ENCODE measurements at places on chromosomes 4 and X. TPM values are rescaled to one million over a fixed set of nuclear protein-coding genes. Genes with fewer than 3 reads are reported as not detected.

Gene NAT8L
- 2.1 TPM for polyA plus RNA-seq

Gene JCHAIN
- polyA plus RNA-seq: 0.72 TPM

Gene SLC10A4
- polyA plus RNA-seq: 0.61 TPM

Gene NLGN4X
- polyA plus RNA-seq: 2.2 TPM

Gene CFP
- 2.3 TPM for polyA plus RNA-seq

Gene NSDHL
- polyA plus RNA-seq: 15.0 TPM

Gene PCDH18
- 77.7 TPM for polyA plus RNA-seq

Gene CITED1
- 20.0 TPM for polyA plus RNA-seq

Gene PGRMC1
- 103 TPM for polyA plus RNA-seq

Gene NPY1R
- polyA plus RNA-seq: 13.4 TPM

Gene TMSB15C
- 4.9 TPM for polyA plus RNA-seq

Gene AMOT
- polyA plus RNA-seq: 34.9 TPM

Gene CORIN
- 1.3 TPM for polyA plus RNA-seq

Gene HTN3
- not detected for polyA plus RNA-seq

Gene NDNF
- polyA plus RNA-seq: 10.4 TPM

Gene SRPX
- 38.7 TPM for polyA plus RNA-seq

Gene EPHA5
- 1.4 TPM for polyA plus RNA-seq

Gene TMPRSS11D
- not detected for polyA plus RNA-seq

Gene STAP1
- 0.17 TPM for polyA plus RNA-seq

Gene CD38
- polyA plus RNA-seq: 1.4 TPM

Gene FRAS1
- polyA plus RNA-seq: 5.7 TPM

Gene RBM47
- polyA plus RNA-seq: 1.3 TPM

Gene MORF4L2
- 295 TPM for polyA plus RNA-seq

Gene S100G
- polyA plus RNA-seq: not detected

Gene SMIM10L2A
- 2.1 TPM for polyA plus RNA-seq

Gene TMPRSS11F
- 0.10 TPM for polyA plus RNA-seq

Gene SAGE1
- polyA plus RNA-seq: not detected

Gene KLHL4
- polyA plus RNA-seq: 3.6 TPM
